ENCODE measurements at places on chromosomes 12 and 14.

GRCh38 chr12:102480406-102480805 lies at the start of gene IGF1:
TSS of gene IGF1 (minus strand) at chr12:102480563. CDS start at chr12:102480381, 182 bp downstream.
- DNase-seq: no peak

DNA sequence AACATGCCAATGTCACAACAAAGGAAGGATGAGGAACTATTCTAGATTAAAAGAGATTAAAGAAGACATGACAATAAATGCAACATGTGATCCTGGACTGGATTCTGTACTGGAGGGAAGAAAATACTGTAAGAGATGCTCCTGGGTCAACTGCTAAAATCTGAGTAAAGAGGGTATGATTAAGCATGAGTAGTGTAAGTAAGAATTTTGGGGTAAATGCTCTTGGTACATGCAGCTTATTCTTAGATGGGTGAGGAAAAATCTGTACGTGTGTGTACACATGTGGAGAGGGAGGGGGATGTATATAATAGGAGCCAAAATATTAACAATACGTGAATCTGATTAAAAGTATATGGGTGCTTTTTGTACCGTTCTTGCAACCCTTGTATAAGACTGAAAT lies 66.0 kb downstream of the CDC42BPB start:
- DNase-seq: no peak

DNA sequence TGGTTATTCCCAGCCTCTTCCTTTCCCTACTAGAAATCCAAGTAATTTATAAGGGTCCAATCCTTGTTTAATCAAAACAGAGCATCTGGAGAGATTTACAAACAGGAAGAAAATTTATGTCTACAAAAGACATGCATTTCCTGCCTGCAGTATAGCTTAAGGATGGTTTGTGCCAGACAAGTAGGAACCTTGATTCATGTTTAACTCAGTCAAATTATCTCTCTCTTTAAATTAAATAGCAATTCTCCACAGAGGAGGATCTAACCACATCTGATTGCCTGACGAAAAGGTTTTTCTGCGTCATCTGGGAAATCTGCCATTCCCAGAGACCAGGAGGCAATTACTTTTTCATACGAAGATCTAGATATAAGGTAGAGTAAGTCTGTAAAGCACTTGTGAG lies 105.2 kb downstream of the ZFC3H1 start:
- no peak for DNase-seq

- DNase-seq: no peak
Measured at GRCh38 chr12:77204083-77204482, 138.7 kb upstream of the E2F7 start.

- DNase-seq: no peak
Measured at GRCh38 chr14:100524233-100524932, 62.8 kb downstream of the BEGAIN start.

- DNase-seq: no peak
Measured at GRCh38 chr14:99099051-99099787, 172.8 kb downstream of the BCL11B start.

- no peak for DNase-seq
Measured at GRCh38 chr14:100721568-100721967, 5.1 kb upstream of the DLK1 start.

DNA sequence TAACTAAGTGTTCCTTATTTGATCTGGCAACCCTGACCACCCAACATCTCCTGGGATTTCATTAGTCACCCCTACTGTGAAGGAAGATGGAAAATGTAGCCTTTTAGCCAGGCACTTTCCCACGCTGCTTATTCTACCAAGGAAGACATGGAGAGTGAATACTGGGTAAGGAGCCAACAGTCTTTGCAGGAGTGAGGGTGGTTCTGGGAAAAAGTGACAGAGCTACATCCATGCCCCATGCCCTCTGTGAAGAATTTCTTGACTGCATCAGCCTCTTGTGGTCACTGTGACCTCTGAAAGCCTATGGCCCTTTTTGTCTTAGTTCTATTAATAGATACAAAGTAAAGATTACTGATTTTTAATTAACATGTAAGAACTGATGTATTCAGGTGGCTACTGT lies 196.0 kb upstream of the EEA1 start:
- DNase-seq: no peak

- no peak for DNase-seq
Measured at GRCh38 chr12:41940571-41940970, 204.1 kb downstream of the GXYLT1 start.

- no peak for DNase-seq
Measured at GRCh38 chr12:21553329-21553675, 27.2 kb downstream of the SPX start.

GRCh38 chr12:124509676-124510300 lies 57.6 kb downstream of the NCOR2 start:
- DNase-seq: peak; percentile 77

- DNase-seq: no peak
Measured at GRCh38 chr14:89142366-89142765, 274.7 kb downstream of the FOXN3 start.

DNA sequence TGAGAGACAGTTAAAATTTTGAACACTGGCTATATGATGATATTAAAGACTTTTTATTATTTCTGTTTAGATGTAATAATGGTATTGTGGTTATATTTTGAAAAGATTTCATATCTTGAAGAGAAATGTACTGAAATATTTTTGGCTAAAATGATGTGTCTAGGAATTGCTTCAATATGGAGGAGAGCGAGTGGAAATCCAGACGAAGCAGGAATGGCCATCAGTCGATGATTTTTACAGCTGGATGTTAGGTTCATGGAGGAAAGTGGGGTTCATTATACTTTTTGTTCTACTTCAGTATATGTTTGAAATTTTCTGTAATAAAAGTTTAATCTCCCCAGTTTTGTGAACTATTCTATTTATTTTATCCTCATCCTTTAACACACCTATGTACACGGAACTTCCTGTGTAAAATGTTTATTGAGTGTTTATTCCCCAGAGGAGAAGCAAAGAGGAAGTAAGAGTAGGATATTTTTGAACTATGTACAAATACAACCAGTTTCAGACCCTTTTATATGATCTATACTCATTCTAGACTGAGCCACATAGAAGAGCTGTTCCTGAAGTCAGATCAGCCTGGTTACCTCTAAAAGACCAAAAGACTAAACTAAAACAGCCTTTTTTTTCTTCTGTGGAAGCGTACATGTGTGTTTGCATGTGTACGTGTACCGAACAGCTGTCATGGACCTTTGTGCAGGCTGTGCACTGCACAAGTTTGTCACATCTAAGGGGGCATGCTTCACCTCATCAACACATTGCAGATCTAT lies 211.0 kb upstream of the NUDT4 start:
- DNase-seq: no peak

DNA sequence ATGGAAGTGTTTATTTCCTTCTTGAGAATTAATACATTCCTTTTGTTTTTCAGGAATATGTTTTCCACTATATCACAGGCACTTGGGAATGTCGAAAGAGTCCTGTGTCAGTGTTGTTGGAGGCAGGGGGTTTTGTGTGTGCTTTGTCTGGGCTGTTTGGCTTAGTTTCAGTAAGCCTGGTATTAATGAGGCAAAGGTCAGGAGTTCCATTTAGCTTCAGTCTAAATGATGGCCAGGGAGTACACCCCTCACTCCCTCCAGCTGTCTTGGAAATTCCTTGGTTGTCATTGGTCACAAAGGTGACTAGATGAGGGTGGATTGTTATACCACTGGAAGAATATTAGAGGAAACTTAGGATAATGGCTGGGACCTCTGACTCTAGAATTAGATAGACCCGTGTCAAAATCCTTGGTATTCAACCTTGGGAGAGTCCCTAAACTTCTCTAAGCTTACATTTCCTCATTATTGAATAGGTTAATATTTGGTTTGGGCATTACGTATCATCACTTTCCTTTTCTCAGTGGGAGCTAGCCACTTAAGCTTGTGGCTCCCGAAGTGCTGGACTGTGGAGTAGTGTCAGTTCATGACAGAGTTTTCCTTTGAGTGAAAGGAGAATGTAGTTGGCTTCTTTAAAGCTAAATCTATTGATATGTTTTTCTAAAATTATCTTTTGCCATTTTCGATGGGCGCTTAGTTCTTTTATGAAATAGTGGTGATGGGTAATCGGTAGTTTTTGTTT lies 5.2 kb downstream of the FRS2 start:
- DNase-seq: no peak

- DNase-seq: no peak
Measured at GRCh38 chr14:70186900-70187451, 1.8 kb downstream of the SLC8A3 start.

DNA sequence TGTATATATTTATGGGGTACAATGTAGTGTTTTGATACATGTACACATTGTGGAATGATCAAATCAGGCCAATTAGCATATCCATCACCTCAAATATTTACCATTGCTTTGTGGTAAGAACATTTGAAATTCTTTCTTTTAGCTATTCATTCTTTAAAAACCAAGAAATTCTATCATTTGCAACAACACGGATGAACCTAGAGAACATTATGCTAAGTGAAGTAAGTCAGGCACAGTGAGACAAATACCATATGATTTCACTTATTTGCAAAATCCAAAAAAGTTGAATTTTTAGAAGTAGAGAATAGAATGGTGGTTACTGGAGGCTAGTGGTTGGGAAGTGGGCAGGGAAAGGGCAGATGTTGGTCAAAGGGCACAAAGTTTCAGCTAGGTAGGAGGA lies 129.3 kb upstream of the PTPRQ start:
- DNase-seq: no peak

- DNase-seq: no peak
Measured at GRCh38 chr12:101902641-101903040, 25.3 kb downstream of the DRAM1 start.

DNA sequence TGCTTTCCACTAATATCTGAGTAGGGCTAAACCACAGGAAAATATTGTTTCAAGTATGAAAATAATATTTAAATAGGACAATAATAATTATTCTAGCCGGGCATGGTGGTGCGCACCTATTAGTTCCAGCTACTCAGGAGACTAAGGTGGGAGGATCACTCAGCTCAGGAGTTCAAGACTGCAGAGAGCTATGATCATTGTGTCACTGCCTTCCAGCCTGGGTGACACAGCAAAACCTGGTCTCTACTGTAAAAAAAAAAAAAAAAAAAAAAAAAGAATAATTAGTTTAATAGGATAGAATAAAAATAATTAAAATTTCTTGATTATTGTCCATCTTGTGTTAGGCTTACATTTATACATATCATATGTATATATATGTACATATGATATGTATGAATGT lies 38.5 kb upstream of the BAZ1A start:
- DNase-seq: no peak

DNA sequence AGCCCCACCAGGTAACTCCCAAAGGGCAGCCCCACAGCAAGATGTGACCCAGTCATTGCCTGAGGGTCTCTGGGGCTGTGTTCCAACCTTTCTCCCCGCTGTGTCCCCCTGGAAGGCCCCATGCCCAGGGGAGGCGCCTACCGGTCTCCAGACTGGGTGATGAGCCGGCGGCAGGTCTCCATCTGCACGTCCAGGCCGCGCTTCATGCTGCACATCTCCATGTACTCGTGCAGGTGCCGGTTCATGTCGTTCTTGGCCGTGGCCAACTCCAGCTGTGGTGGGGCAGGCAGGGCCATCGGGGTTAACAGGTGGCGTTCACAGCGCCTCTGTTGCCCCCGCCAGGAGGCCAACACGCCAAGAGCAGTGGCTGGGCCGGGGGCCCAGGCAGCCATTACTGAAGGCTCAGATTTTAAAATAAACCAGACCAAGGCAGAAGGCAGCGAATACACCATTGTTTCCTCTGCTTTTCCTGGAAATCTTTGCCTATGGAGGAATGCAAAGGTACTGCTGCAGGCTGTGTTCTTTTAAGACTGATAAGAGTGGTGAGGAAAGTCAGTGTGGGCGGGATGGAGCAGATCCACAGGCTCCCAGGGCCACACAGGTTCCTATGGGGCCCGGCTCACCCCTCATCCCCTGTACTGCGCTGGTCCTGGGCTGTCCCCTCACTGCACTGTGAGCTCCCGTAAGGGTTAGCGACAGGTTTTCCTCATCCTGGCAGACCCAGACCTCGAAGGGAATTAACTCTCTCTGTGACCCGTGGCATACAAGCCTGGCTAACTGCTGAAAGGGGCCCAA lies 7.3 kb downstream of the GAPDH start:
- no peak for DNase-seq

DNA sequence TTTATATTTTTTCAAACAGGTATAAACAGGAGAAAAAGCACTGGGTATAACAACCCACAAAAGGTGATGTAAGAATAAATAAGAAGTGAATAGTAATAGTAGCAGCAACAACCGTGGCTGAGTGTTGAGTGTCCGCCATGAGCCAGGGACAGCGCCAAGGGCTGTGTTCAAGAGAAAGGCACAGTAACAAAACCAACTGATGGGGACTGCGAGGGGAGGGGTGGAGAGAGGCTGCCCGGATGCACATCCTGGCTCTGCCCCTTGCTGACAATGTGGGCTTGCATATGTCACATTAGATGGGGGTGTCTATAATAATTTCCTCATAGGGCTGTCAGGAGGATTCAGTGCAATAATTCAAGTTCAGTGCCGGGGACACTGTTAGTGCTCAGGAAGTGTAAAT lies 912.4 kb downstream of the VRK1 start:
- DNase-seq: no peak

- DNase-seq: no peak
Measured at GRCh38 chr14:105063056-105063455, 2.2 kb downstream of the GPR132 start.

DNA sequence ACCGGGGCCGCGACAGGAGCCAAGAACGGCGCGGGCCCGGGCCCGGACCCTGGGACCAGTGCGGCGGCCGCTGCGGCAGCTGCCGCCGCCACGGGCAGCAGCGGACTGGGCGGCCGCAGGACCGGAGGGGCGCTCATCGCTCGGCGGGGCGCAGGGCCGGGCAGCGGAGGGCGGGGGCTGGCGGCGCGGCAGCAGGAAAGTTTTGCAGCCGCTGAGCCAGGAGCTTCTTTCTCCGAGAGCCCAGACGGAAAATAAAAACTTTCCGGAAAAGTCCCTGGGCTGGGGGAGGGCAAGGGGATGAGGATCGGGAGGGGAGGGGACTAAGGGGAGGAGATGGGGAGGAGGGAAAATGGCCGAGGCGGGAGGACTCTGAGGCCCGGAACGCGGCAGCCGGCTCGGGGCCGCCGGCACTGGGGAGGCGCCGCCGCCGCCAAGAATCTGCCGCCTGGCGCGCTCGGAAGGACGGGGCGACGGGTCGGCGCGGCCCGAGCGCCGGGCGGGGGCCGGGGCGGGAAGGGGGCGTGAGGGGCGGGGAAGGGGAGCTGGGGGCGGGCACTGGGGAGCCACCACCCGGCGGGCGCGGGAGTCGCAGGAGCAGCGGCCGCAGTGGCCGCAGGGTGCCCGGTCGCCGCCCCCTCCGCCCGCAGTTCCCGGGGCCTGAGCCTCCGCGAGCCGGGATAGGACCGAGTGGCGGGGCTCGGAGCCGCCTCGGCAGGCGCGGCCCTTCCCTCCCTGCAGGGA lies at the start of gene PRKD1:
Gene PRKD1 (minus strand): TSS at position 472 of the 741 bp plus-strand sequence.
- peak; percentile 28 for DNase-seq

Measured in tibial nerve (tissue), 4 donors.